ENCODE measurements at places on chromosomes 12 and 14.

DNA sequence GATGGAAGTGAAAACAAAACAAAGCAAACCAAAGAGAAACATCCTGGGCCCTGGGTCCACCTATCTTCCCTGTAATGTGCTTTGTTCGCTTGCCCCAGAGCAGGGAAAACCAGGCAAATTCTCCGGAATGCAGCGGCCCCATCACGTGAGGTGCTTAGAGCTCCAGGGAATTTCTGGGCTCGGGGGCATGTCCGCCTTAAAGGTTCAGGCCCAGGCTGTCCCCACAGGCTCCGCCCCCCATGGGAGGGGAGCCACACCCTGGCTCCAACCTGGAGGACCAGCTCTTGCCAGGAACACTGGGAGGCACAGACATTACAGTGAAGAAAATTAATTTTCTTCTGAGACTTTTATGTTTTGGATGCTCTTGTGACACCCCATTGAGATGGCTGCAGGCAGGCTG is 69.9 kb downstream of the RBM19 start:
- H3K36me3 ChIP-seq = no peaks in the 10 kb centered on the region
- H3K4me3 ChIP-seq = no peak overlapping the region
- DNase-seq = no peak
- H3K4me1 ChIP-seq = no peaks in the 10 kb centered on the region

- peaks cover 3% of the 10 kb centered on the region for H3K4me1 ChIP-seq
- H3K27ac ChIP-seq = peak overlapping the region; percentile 87
- no peaks in the 10 kb centered on the region for H3K27me3 ChIP-seq
- peak overlapping the region; percentile 60 for H3K4me3 ChIP-seq
- no peaks in the 10 kb centered on the region for H3K36me3 ChIP-seq
These were observed 516 bp downstream of the ANKRD9 start for GRCh38 chr14:102508774-102509745.

- H3K27me3 ChIP-seq = no peaks in the 10 kb centered on the region
- no peaks in the 10 kb centered on the region for H3K4me1 ChIP-seq
These were observed 75.3 kb upstream of the OR4E1 start for GRCh38 chr14:21748869-21749303.

GRCh38 chr12:127245009-127245408 is 1022.0 kb upstream of the TMEM132C start:
- peaks cover 5% of the 10 kb centered on the region for H3K27me3 ChIP-seq
- H3K36me3 ChIP-seq = no peaks in the 10 kb centered on the region
- H3K27ac ChIP-seq = no peak overlapping the region
- no peaks in the 10 kb centered on the region for H3K4me1 ChIP-seq

DNA sequence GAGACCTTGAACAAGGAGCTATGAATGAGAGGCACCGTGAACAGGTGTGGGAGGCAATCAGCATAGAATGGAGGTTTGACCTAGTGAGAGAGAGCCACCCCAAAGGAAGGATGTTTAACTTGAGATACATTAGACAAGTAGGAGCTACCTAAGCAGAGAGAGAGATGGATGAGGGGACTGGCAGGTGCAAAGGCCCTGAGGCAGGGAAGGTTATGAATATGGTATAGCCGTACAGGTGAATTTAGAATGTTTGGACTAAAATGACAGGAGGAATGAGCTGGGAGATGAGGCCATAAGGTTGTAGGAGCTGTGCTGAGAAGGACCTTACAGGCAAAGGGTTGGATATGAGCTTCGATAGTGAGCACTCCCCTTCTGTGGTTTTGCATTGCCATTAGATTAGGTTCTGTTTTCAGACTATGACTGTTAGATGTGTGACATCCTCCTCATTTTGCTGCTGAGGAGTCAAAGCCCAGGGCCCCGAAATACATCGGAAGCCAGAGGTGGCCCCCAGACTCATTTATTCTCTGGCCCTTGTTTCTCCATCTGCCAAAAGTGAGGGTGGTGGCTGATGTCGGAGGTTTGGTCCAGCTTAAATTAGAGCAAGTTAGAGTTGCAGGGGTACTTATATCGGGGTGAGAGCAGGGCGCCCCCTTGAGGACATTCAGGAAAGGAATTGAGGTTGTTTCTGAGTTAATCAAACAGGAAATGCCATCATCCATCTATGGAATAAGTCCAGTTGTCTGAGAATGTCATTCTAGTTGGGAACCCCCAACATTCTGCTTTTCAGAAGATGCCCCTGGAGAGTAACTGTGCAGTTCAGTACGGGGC is 29.4 kb downstream of the SLC24A4 start:
- H3K4me1 ChIP-seq = no peaks in the 10 kb centered on the region
- H3K4me3 ChIP-seq = no peak overlapping the region

GRCh38 chr12:117298648-117299225 is 62.7 kb downstream of the NOS1 start:
- H3K36me3 ChIP-seq = no peaks in the 10 kb centered on the region
- H3K27ac ChIP-seq = no peak overlapping the region
- no peaks in the 10 kb centered on the region for H3K4me1 ChIP-seq
- peak; percentile 55 for DNase-seq
- no peak overlapping the region for H3K4me3 ChIP-seq

DNA sequence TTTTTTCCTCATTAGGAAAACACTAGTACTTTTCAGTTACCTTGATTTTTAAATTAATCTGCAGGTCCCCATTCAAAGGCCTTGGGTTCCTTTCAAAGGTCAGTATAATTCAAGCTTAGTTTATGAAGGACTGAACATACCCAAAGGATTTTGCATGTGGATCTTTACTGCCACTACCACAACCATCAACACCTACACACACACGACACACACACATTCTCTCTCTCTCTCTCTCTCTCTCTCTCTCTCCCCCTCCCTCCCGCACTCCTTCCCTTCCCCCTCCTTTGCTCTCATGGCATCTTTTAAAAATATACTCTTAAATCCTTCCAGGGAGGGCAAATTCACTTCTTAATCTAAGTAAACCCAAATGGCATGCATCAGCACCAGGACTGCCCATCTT is 28.8 kb downstream of the HIF1A start:
- H3K4me3 ChIP-seq = no peak overlapping the region
- DNase-seq = no peak
- H3K27ac ChIP-seq = no peak overlapping the region
- no peaks in the 10 kb centered on the region for H3K27me3 ChIP-seq
- H3K36me3 ChIP-seq = no peaks in the 10 kb centered on the region

DNA sequence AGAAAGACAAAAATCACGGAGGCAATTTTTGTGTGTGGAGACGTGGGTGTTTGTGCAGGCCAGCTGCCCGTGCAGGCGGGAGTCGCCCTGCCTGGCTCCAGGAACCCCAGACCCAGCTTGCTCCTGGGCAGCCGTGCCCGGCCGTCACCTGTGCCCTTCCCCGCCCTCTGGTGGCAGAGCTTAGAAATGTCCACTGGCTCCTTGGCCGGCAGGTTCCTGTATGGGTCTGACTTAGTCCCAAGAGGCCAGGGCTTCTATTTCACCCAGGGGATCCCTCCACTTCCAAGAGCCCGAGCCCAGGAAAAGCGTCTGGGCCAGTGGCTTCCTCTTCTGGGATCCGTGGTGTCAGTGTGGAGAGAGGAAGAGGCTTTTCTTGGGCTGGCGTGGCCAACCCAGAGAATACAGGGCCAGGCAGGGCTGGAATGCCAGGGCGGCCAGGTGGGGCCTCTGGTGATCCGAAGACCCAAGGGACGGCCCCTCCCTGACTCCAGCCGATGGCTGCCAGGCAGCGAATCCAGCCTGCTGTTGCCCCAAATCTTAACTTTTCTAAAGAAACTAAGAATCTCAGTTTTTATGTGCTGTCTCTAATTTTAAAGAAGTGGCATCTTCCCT is 120.9 kb downstream of the TMEM132C start:
- no peak overlapping the region for H3K27ac ChIP-seq
- no peaks in the 10 kb centered on the region for H3K27me3 ChIP-seq
- H3K36me3 ChIP-seq = no peaks in the 10 kb centered on the region
- H3K4me1 ChIP-seq = no peaks in the 10 kb centered on the region
- no peak overlapping the region for H3K4me3 ChIP-seq

Measured in prostate gland (tissue), 2 donors.